ENCODE measurements at places on chromosomes 2 and 18.

DNA sequence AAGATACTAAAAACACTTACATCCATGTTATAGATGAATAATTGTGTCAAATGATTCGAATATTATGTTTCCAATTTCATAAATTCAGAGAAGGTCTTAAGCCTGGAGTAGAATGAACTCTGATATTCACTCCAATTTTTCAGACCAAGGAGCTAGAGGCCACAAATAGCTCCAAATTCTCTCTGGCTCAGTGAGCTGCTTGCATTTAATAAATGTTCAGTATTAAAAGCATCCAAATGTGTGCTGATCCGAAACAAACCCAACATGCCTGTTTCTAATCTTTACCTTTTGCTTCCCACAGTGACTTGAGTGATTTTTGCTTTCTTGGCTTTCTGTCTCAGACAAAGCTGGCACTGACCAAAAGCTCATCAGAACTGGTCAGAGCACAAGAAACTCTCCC lies 291.4 kb downstream of the CCDC85A start:
- DNase-seq: no peak

DNA sequence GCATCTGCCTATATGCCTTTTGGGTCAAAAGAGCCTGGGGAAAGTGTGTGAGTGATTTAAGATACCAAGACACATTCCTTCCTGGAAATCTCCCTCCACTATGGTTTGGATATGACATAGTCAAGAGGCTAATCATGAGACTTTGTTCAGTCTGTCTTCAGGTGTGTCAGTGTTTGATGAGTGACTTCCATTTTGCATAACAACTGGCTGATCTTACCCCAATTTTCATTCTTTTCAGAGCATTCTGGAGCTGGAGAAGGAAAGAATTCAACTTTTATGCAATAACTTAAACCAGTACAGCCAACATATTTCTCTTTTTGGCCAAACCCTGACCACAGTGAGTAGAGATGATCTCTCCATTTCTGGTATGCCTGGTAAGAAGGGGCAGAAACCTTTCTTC lies 39.4 kb downstream of the SPC25 start:
- no peak for DNase-seq

DNA sequence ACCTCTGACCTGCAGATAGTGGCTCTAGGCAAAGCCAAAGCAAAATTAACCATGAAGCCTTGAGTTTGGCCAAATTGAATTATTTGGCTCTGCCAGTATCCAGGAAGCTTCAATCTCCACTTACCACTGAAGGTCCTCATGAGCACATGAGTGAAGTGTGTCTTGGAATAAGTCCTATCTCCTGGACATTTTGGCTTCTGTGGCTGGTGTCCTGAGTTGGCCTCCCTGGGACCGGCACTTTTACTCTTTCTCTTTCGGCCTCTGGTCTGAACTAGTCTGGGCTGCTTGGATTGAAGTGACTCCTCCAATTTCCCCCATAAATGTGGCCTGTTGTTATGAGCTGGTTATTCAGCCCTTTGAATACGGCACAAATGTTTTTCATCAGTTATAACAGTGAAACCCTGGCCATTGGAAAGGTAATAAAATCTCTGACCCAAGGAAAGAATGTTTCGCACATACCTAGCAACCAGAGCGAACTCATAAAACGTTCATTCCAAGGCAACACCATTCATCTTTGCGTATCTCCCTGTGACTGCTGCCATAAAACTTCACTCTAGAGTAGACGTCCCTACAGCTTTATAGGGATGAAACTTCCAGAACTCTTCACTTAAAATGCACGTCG lies 216.4 kb downstream of the LPIN1 start:
- no peak for DNase-seq

GRCh38 chr2:63486861-63487290 lies 101.4 kb downstream of the WDPCP start:
- DNase-seq: no peak

GRCh38 chr2:60359569-60359968 lies 193.9 kb downstream of the BCL11A start:
- DNase-seq: no peak

- no peak for DNase-seq
These were observed 460.4 kb downstream of the MBD2 start for GRCh38 chr18:53764086-53764485.

DNA sequence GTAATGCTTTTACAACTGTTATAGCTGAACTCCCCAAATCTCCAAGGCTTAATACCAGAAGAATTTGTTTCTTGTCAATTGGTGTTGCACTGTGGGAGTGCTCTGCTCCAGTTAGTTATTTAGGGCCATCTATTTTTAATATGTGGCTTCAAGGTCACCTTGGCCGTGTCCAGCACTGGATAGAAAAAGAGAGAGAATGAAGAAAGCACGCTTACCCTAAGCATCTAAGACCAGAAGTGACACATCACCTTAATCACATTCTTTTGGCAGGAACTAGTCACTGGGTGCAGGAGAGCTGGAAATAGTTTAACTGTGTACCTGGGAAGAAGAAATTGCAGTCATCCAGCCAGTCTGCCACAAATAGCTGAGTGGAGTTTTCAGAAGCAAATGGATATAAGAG lies 78.8 kb downstream of the VWC2L start:
- DNase-seq: no peak

DNA sequence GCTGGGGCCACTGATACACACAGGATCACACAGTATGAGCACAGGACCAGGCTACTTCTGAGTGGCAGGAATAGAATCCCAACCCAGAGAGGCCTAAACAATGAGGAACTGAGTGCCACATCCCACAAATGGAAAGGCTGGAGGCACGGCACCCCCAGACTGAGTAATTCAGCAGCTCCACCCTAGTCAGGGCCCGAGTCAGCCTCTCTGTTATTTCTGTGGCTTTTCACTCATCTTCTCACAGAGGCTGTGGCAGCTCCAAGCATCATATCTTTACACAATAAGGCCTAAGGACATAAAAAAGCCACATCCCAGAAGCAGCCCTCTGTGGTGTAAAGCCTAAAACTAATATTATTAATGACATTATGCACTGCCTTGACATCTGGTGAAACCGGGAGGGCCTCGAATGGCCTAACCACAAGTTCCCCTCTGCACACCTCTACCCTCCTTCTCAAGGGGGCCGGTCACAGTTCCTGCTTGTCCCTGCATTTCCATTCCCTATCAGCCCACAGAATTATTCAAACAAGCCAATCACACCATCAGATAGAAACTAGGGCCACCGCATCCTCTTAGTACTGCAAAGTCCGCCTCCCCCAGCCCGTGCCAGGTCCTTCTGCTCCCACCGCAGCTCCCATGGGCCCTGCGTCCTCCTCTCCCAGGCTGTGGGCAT lies 12.5 kb upstream of the MAL start:
- no peak for DNase-seq

- no peak for DNase-seq
These were observed 132.2 kb upstream of the CXCR4 start for GRCh38 chr2:136250131-136250530.

DNA sequence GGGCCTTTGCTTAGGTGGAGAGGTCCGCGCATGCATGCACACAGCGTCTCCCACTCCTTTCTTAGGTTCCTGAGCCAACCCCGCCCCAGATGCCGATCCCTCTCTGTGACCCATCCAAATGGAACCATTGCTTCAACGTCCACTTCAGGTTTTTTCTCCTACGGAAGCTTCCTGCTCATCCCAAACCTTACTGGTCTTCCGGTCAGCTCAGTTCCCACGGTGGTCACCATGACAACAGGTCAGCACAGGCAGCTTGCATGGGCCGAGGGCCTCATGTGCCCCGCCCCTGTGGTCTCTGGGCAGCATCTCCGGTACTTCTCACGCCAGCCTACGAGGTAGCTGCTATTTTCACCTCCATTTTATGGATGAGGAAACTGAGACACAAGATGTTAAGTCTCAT lies 163.7 kb downstream of the SOCS6 start:
- no peak for DNase-seq

- DNase-seq: no peak
These were observed 54.6 kb downstream of the CPO start for GRCh38 chr2:206993964-206994363.

DNA sequence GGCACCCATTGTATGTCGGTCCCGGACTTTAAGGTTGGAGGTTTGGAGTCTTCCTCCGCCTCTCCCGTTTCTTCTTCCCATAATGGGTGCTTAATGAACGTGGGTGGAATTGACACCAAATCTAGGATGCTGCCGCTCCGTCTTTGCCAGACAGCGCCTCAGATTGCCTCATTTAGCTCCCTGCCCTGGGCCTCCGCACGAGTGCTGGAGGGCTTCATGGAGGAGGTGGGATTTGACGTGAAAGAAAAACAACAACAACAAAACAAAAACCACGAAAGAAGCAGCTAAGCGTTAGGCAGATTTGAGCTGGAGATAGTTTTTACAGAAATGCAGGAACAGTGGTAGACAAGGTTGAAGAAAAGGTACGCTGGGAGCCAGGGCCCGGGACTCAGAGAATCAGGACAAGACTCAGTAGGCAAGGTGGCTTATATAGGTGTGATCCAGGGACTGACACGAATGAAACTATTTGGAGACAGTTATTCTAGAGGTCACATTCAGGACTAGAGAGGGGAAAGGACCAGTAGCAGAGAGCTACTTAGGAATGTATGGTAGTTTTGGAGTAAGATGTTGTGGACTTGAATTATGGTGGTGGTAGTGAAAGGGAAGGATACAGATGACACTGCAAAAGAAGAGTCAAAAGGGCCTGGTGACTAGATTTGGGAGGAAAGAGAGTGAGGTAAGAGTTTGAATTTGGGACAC lies 605 bp downstream of the ZNF2 start:
- no peak for DNase-seq

DNA sequence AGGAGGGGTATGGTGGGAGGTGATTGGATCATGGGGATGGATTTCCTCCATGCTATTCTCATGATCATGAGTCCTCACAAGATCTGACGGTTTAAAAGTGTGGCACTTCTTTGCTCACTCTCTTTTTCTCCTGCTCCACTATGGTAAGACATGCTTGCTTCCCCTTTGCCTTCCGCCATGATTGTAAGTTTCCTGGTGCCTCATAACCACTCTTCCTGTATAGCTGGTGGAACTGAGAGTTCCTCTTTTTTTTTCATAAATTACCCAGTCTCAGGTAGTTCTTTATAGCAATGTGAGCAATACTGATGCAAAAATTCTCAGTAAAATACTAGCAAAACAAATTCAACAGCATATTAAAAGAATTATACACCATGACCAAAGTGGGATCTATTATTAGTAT lies 728.5 kb upstream of the SLC8A1 start:
- DNase-seq: no peak

DNA sequence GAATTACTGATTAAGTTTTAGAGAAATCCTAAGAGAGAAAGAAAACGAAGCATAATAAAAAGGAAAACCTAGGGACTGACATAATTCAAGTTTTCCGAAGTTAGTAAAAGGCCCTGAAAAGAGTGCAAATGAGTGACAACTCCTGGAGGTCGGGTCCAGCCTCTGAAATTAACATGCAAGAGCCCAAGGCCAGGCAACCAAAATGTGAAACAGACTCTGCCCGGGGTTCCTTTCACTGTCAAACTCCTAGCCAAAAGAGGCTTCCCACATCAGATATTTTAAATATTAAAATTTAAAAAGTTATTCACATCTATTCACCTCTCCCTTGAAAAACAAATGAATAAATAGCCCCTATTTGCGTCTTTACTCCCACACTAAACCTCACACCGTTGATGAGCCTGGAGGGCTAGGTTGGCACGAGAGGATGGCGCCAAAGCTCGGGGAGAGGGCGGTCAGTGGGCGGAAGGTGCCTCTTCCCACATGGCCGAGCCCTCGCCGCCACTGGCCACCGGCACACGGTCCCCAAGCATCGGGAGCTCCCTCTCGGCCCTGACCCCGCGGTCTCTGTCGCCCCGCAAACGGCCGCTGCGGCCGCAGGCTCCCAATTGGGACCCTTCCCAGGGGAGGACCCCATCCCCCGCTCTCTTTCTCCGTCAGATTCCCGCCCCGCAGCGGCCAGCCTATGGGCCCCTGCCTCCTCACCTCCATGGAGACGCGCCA lies 630 bp downstream of the PPM1G start:
- DNase-seq: no peak

- DNase-seq: peak; percentile 69
These were observed 32.5 kb upstream of the FOSL2 start for GRCh38 chr2:28360058-28360717.

DNA sequence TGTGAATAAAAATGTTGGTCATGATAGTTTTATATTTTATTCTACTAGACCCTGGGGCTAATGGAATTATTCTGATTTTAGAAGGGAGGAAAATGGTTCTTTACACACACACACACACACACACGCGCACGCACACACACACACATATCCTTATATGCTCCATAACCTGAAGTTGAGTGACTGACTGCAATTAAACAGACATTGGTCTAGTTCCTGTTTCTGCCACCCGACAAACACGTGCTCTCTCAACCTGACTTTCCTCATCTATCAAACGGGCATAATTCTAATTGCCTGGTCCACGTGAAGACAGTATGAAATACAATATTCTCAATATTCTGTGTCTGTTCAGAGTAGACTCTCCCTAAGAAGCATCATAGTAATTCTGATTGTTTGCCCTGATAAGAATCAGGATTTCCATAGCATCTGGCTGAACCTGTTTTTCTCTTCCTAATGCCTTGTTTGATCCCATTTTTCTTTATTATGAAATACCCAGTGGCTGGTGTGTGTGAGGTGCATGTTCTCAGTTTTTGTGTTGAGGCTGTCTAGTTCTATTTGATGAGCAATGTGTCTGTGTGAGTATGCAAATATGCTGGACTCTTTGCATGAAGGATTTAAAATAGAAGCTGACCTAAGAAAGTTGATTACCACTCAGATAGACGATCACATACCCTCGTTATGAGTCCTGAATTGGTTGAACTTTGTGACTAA lies 51.0 kb downstream of the SETBP1 start:
- DNase-seq: no peak

DNA sequence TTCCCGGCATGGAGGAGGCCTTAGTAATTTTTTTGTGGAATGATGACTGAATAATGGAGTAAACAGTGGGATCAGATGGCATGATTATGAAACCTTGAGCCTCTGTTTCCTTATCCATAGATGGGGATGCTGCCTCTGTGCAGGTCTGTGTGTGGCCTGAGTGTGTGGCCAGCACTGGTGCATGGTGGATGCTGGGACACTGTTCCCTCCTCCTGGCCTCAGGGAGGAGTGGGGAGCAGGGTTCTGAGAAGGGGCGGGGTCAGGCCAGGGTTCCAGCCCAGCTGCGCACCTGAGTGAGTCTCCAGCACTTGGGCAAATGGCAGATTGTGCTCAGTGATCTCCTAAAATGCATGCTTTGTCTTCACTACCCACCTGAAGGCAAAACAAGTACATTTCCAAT lies 66.4 kb downstream of the DCDC2C start:
- DNase-seq: no peak

GRCh38 chr2:174438146-174438886 lies 42.8 kb downstream of the SCRN3 start:
- no peak for DNase-seq

DNA sequence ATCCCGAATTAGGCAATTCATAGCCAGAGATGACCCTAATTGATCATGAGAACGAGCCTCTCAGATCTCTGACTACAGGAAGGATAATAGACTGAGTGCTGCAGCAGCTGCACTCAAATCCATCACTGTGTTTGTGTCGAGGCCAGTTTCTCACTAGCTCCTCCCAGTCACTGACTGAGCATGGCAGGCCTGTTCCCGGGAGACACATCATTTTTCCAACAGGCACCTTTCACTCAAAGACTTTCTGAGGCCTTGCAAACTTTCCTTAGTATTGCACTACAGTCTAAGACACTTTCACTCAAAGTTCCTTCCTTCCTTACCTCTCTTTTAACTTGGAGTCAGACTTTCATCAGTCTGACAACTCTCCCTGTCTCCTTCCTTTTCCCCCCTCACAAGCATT lies 13.7 kb downstream of the SOS1 start:
- DNase-seq: no peak

All from natural killer cell treated with Interleukin-12 subunit alpha and Interleukin-12 subunit beta and Interleukin-15 and Interleukin-18, amount 100 ng/mL, for 72 hours (primary cell).